ENCODE measurements at places on chromosomes 3 and 15.

GRCh38 chr3:11624161-11624560 is 19.6 kb downstream of the VGLL4 start:
- peaks cover 16% of the 10 kb centered on the region for H3K4me1 ChIP-seq
- DNase-seq: no peak
- H3K27ac ChIP-seq: no peak overlapping the region
- H3K4me3 ChIP-seq: no peak overlapping the region

DNA sequence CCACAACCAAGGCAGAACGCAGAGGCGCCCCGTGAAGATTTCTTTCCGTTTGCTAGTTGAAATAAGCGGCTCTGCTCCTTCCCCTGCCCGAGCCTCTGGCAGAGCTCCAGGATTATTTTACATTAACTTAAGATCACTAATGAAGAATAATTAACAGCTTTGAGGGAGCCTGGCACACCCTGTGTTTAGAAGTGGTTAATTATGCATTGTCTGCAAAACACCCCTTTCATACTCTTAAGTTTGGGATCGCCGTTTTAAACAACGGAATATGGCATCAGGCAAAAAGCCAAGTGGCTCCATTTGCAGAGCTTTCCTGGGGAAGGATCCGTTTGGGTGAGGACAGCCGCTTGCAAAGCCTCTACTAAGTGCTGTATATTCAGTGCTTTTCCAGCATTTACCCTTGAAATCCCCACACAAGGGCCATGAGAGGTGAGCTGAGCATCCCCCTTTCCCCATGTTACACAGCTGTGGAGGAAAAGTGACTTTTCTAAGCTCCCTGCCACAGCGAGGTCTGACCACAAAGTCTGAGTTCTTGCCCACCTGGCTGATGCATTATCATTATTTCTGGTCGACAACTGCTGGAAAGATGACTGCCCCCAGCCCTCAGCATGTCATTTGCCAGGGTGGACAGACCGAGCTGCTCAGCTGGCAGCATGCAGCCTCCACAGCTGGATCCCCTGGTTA is 33.9 kb downstream of the IQSEC1 start:
- H3K4me3 ChIP-seq: no peak overlapping the region
- H3K27me3 ChIP-seq: no peaks in the 10 kb centered on the region
- no peak for DNase-seq
- no peaks in the 10 kb centered on the region for H3K36me3 ChIP-seq

- H3K27ac ChIP-seq: no peak overlapping the region
- H3K4me1 ChIP-seq: peaks cover 10% of the 10 kb centered on the region
- no peaks in the 10 kb centered on the region for H3K36me3 ChIP-seq
- no peak overlapping the region for H3K4me3 ChIP-seq
These were observed 4.6 kb downstream of the DPP8 start for GRCh38 chr15:65512807-65513416.

DNA sequence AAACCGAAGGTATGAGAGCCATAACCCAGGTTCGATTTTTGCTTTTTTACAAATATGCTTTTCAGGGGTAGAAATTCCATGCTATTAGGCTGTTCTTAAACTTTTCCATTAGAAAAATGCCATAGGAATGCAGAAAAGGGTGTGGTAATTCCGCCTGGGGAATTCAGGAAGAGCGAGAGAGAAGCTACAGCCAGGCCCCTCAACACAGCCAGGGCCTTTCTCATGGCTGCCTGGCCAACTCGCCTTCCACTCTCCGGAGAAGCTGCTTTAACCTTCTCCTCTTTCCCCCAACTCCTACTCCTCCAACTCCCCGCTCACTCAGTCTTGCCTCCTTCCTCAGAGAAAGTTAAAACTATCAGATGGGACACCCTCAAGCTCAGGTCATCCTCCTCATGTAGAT is 9.1 kb upstream of the TICRR start:
- DNase-seq: no peak
- no peaks in the 10 kb centered on the region for H3K27me3 ChIP-seq
- no peaks in the 10 kb centered on the region for H3K4me1 ChIP-seq
- no peak overlapping the region for H3K27ac ChIP-seq
- no peak overlapping the region for H3K4me3 ChIP-seq
- H3K36me3 ChIP-seq: no peaks in the 10 kb centered on the region

DNA sequence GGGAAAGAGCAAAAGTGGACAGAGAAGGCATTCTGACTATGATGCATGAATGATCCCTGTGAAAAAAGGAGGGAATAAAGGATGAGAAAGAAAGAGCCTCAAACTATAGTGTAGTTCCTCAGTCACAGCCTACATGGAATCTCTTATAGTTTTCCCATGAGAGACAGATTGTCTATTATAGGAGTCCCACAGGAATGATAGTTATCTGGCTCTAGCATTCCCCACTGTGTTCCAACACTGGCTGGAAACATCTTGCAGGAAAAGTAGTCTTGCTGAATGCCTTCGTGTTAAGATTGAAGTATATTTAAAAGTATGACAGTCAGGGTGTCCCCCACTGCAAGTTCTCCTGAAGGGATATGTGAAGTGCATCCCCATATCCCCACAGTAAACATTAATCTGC is 641.5 kb upstream of the NECTIN3 start:
- H3K27me3 ChIP-seq: no peaks in the 10 kb centered on the region
- no peak for DNase-seq
- no peak overlapping the region for H3K4me3 ChIP-seq
- H3K36me3 ChIP-seq: no peaks in the 10 kb centered on the region
- H3K4me1 ChIP-seq: no peaks in the 10 kb centered on the region

- no peak overlapping the region for H3K4me3 ChIP-seq
- H3K27ac ChIP-seq: no peak overlapping the region
- no peaks in the 10 kb centered on the region for H3K27me3 ChIP-seq
- no peak for DNase-seq
- H3K36me3 ChIP-seq: no peaks in the 10 kb centered on the region
These were observed 660 bp upstream of the BCL2L10 start for GRCh38 chr15:52113235-52113634.

DNA sequence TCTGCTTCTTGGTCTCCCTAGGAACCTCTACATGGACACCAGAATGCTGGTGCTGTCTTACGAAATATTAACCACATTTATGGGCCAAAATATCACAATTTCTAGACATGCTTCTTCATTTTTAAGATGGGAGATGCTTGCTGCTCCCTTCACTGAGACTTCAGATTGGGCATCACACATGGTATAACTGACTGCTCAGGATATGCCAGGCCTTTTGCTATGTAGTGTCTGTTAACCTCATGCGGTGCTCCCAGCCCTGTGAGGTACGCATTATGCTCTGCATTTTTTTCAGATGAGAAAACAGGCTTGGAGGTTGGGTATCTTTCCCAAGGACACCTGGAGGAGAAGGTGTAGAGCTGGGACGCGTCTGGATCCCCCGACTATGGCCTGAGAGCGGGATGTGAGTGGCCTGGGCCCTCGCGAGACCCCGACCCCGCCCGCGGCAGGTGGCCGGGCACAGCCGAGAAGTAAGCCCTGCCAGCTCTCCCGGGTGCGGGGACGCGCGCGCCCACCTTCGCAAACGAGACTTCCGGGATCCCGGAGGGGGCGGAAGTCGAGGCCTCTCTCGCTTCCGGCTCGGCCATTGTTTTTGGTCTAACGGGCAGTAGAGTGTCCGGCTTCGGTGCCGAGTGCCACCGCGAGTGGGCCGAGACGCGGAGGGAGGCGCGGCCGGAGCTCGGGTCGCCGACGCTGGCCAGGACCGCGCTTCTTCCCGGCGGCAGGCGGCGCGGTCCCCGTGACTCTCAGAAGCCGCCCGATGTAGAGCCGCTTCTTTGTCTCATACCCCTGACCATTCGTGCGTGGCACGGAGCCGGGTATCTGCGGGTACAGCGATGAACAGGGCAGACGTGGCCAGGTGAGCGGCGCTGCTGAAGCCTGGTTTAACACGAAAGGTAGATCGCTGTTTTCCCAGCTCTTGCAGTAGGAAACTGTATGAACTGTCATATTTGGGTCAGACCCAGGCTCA is at the start of gene ZKSCAN7:
ZKSCAN7 (plus strand) TSS at position 568 of the 967 bp plus-strand sequence. CDS start 1,855 bp downstream, outside the sequence.
- peak within 1 kb of the TSS; percentile 56 for H3K4me3 ChIP-seq
- DNase-seq: no peak
- no peaks in the 10 kb centered on the region for H3K27me3 ChIP-seq

GRCh38 chr3:140585828-140586227 is 92.0 kb upstream of the TRIM42 start:
- H3K27ac ChIP-seq: no peak overlapping the region
- no peaks in the 10 kb centered on the region for H3K27me3 ChIP-seq
- DNase-seq: no peak

- H3K36me3 ChIP-seq: no peaks in the 10 kb centered on the region
- no peak overlapping the region for H3K27ac ChIP-seq
- H3K4me3 ChIP-seq: no peak overlapping the region
- H3K4me1 ChIP-seq: peaks cover 22% of the 10 kb centered on the region
- peak; percentile 73 for DNase-seq
- no peaks in the 10 kb centered on the region for H3K27me3 ChIP-seq
These were observed 33.5 kb downstream of the BCL2L10 start for GRCh38 chr15:52078876-52079700.

DNA sequence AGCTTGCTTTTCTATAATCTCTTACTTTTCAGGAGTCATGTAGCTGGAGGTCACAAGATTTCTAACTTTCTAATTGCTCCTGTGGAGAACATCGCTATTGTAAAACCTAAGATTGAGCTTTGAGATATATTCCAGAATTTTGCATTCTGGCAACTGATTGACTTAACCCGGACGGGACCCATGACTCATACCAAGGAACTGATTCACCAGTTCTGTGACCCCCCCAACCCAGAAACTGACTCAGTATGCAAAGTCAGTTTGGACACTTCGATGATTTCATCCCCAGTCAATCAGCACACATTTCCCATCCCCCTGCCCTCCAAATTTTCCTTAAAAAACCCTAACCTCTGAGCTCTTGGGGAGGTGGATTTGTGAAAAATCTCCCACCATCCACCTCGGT is 396.5 kb upstream of the GBE1 start:
- no peak for DNase-seq
- H3K36me3 ChIP-seq: no peaks in the 10 kb centered on the region
- H3K4me3 ChIP-seq: no peak overlapping the region
- no peaks in the 10 kb centered on the region for H3K4me1 ChIP-seq
- no peaks in the 10 kb centered on the region for H3K27me3 ChIP-seq
- H3K27ac ChIP-seq: no peak overlapping the region

GRCh38 chr15:76996076-76996525 is 1.2 kb downstream of the PSTPIP1 start:
- H3K4me1 ChIP-seq: no peaks in the 10 kb centered on the region
- no peaks in the 10 kb centered on the region for H3K27me3 ChIP-seq
- H3K27ac ChIP-seq: no peak overlapping the region
- no peak for DNase-seq

- H3K4me1 ChIP-seq: no peaks in the 10 kb centered on the region
- no peaks in the 10 kb centered on the region for H3K27me3 ChIP-seq
- H3K36me3 ChIP-seq: no peaks in the 10 kb centered on the region
These were observed 50.0 kb downstream of the MEIS2 start for GRCh38 chr15:37050345-37050744.

GRCh38 chr3:69012800-69013252 is 658 bp downstream of the EOGT start:
- peaks cover 6% of the 10 kb centered on the region for H3K4me1 ChIP-seq
- peak overlapping the region; percentile 64 for H3K4me3 ChIP-seq
- no peaks in the 10 kb centered on the region for H3K36me3 ChIP-seq
- DNase-seq: peak; percentile 41

GRCh38 chr3:186368717-186369116 is 6.7 kb upstream of the DGKG start:
- no peaks in the 10 kb centered on the region for H3K36me3 ChIP-seq
- DNase-seq: no peak
- no peak overlapping the region for H3K4me3 ChIP-seq
- no peaks in the 10 kb centered on the region for H3K27me3 ChIP-seq
- H3K4me1 ChIP-seq: no peaks in the 10 kb centered on the region
- H3K27ac ChIP-seq: no peak overlapping the region

- no peaks in the 10 kb centered on the region for H3K27me3 ChIP-seq
- no peak for DNase-seq
- no peak overlapping the region for H3K27ac ChIP-seq
- no peak overlapping the region for H3K4me3 ChIP-seq
- H3K4me1 ChIP-seq: peaks cover 8% of the 10 kb centered on the region
These were observed 54.6 kb upstream of the SEC13 start for GRCh38 chr3:10375296-10376053.

DNA sequence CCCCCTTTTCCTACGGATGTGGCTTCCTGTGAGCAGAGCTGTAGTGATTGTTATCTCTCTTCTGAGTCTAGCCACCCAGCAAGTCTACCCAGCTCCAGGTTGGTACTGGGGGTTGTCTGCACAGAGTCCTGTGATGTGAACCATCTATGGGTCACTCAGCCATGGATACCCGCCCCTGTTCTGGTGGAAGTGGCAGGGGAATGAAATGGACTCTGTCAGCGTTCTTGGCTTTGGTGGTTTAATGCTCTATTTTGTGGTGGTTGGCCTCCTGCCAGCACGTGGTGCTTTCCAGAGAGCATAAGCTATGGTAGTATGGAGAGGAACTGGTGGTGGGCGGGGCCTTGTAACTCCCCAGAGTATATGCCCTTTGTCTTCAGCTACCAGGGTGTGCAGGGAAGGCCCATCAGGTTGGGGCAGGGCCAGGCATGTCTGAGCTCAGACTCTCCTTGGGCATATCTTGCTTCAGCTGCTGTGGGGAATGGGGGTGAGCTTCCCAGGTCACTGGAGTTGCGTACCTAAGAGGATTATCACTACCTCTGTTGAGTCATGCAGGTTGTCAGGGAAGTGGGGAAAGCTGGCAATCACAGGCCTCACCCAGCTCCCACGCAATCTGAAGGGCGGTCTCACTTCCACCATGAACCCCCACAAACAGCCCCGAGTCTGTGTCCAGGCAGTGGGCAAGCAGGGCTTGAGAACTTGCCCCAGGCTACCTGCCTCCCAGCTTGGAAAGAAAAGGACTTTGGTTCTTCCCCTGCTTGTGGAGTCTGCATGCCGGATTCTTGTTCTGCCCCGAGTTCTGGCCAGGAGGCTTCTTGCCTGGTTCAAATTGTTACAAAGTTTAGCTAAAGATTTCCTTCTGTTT is 9.0 kb upstream of the ADGRG7 start:
- H3K4me1 ChIP-seq: peaks cover 13% of the 10 kb centered on the region
- H3K4me3 ChIP-seq: no peak overlapping the region
- H3K27me3 ChIP-seq: no peaks in the 10 kb centered on the region
- no peak overlapping the region for H3K27ac ChIP-seq
- H3K36me3 ChIP-seq: no peaks in the 10 kb centered on the region

DNA sequence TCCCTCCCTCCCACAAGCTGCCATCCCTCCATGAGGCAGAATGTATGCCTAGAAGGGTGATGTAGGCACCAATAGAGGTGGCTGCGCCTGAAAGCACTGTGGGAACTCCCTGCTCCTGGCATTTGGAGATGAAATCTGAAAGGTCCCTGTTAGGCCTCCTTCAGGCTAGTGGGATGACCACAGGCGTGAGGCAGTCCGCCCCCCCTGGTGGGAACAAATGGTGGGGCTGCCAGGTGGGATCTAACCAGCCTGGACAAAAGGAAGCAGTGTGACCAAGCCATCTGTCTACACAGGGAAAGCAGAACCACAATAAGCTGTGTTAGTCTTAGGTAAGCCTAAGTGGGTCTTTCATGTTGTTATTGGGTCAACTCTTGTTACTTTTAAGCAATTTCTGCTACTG is 25.3 kb downstream of the IL5RA start:
- no peak overlapping the region for H3K27ac ChIP-seq
- no peak for DNase-seq
- H3K27me3 ChIP-seq: no peaks in the 10 kb centered on the region
- no peak overlapping the region for H3K4me3 ChIP-seq
- peaks cover 40% of the 10 kb centered on the region for H3K4me1 ChIP-seq

- no peak overlapping the region for H3K4me3 ChIP-seq
- H3K27ac ChIP-seq: no peak overlapping the region
- H3K27me3 ChIP-seq: no peaks in the 10 kb centered on the region
- no peaks in the 10 kb centered on the region for H3K4me1 ChIP-seq
- DNase-seq: no peak
- H3K36me3 ChIP-seq: 0 out of 2 replicates have a peak, but pooled peaks cover 3% of the 10 kb centered on the region
These were observed 10.3 kb downstream of the ATG7 start for GRCh38 chr3:11282250-11283138.

All from MM.1S (cell line).